ENCODE measurements at places on chromosomes 5 and 9.

GRCh38 chr5:112546946-112547592, 128.0 kb upstream of the EPB41L4A start:
- no peak for DNase-seq

DNA sequence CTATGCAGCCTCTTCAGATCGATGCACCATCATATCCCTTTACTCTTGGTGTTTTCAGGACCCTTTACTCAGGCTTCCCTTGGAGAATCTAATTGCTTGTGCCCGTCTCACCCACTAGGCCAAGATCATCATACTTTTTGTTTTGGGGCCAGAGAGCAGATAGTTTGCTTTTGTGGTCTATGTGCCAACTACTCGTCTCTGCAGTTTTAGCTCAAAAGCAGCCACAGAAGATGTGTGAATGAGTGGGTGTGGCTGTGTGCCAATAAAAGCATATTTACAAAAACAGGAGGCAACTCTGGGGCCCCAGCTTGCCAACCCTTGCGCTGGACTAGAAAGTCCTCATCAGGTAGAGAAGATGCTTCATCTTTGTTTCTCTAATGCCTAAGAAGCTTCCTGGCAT, 216.8 kb downstream of the SEMA5A start:
- no peak for DNase-seq

DNA sequence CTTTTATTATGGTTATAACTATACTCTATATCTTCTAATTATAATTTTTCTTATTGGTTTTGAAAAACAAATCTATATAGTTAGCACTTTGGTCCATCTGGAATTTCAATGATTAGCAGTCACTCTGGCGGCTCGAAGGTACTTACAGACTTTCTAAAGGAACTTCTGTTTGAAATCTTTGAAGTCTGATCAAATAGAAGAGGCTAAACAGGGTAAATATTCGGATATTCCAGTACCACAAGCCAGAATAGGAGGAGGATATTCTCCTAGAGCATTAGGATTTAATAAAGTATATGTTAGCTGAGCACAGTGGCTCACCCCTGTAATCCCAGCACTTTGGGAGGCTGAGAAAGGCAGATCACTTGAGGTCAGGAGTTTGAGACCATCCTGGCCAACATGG, 38.7 kb upstream of the HSD17B3 start:
- DNase-seq = no peak

DNA sequence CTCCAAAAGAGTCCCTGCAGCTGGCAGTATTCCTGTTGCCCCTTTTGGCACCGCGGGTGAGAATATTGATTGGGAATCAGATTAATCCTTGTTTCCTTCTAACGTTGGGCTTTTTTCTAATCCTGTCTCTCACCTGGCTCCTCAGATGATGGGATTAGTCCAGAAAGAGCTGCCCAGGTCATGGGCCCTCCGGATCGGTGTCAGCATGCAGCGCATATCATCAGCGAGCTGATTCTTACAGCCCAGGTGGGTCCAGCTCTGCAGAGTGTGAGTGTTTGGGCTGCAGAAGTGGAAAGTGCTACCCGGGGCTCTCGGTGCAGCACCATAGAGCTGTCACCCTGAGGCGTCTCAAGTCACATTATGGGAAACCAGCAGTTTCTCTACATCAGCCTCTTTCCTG, 40.9 kb upstream of the PRDM12 start:
- no peak for DNase-seq

GRCh38 chr5:31987985-31988710, 186.0 kb downstream of the GOLPH3 start:
- DNase-seq = no peak

GRCh38 chr5:77065256-77065655, 21.8 kb downstream of the ZBED3 start:
- DNase-seq = no peak

GRCh38 chr5:82374637-82375036, 96.5 kb upstream of the RPS23 start:
- DNase-seq = no peak

- DNase-seq = no peak
These were observed 20.8 kb downstream of the GBGT1 start for GRCh38 chr9:133142684-133143622.

GRCh38 chr5:30100929-30101328, 1092.6 kb upstream of the CDH6 start:
- no peak for DNase-seq

GRCh38 chr5:79489773-79490172, 24.2 kb downstream of the HOMER1 start:
- DNase-seq = no peak

DNA sequence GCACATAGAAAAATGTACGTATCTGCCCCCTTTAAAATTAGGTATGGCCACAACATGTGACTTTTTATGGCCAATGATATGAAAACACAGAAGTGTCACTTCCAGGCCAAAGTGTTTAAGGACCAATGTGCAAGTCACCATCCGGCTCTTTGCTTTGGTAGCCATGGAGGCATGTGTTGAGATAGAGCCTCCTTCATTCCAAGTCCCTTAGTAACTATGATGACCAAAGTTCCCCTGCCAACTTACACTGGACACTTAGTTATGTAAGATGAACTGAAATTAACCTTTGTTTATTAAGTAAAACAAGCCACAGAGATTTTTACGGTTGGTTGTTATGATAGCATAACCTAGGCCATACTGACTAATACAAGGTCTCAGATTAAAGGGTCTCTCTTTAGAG, 51.0 kb downstream of the FBN2 start:
- no peak for DNase-seq

DNA sequence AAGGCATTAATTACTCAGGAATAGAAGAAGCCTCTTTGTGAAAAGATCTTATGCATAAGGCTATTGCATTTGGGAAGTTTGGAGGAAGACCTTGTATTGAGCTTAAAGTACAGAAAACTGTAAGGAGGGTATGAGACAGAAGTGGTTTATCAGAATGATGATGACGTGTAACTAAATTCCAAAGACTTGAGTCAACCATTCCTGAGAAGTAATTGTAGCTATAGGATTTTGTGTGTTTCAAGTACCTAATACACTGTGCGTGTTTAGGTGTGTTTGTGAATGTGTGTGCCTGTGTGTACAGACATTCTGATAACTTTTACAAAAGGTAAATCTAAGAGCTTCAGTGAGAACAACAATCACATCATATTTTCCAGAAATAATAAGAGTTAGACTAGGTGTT, 46.5 kb upstream of the IRX2 start:
- no peak for DNase-seq

- no peak for DNase-seq
These were observed 80.1 kb downstream of the FBXW11 start for GRCh38 chr5:171926311-171926710.

GRCh38 chr5:157109744-157110143, 900 bp upstream of the HAVCR2 start:
- DNase-seq = no peak
